ENCODE measurements at places on chromosomes 7 and 10. TPM values are rescaled to one million over a fixed set of nuclear protein-coding genes. Genes with fewer than 3 reads are reported as not detected.

ZPBP gene
- not detected for total RNA-seq

SFTPA1 gene
- not detected for total RNA-seq

ITPRID1 gene
- total RNA-seq, result not detected

KCNMA1 gene
- total RNA-seq, result 87.6 TPM

FGFBP3 gene
- total RNA-seq, result 5.3 TPM

ZNF239 gene
- 4.2 TPM for total RNA-seq

FAM25A gene
- total RNA-seq, result not detected

KEL gene
- total RNA-seq, result 0.79 TPM

AZGP1 gene
- total RNA-seq, result not detected

ASB10 gene
- total RNA-seq, result not detected

ENTPD1 gene
- total RNA-seq, result 5.2 TPM

PARD3 gene
- total RNA-seq, result 26.5 TPM

PSAP gene
- 970 TPM for total RNA-seq

NEUROG3 gene
- total RNA-seq, result not detected

ATOH7 gene
- total RNA-seq, result not detected

Data from chondrocyte (in vitro differentiated cells).